ENCODE measurements at places on chromosomes 6 and 20.

DNA sequence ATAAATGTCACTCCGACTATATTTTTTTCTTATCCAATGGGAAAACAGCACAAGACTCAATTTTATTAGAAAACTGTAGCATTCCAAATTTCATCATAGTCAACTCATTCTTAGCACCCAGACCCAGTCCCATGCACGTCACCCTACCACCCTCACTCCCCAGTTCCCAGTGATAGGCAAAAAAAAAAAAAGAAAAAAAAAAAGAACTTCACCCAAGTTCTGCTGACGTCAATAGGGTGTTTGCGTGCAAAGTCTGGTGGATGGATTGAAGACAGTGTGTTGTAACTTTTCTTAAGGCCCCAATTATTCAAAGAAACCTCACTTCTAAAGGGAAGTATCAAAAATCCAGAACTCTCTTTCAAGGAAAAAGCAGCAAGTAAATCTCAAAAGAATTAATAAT, 213.9 kb upstream of the PRDM1 start:
- DNase-seq, result no peak

GRCh38 chr6:120938164-120938875, 396.0 kb downstream of the TBC1D32 start:
- no peak for DNase-seq

- DNase-seq, result no peak
Measured at GRCh38 chr6:139343052-139343750, 31.2 kb downstream of the CITED2 start.

- no peak for DNase-seq
Measured at GRCh38 chr20:25467441-25467840, 60.0 kb downstream of the GINS1 start.

- no peak for DNase-seq
Measured at GRCh38 chr6:56843476-56844349, 111.2 kb upstream of the BEND6 start.

GRCh38 chr20:6485351-6485750, 282.1 kb upstream of the BMP2 start:
- no peak for DNase-seq

GRCh38 chr6:88616380-88616779, 347.0 kb downstream of the RNGTT start:
- DNase-seq, result no peak

All from activated T-cell treated with anti-CD3 and anti-CD28 coated beads for 4 hours (primary cell).